Kasumi-1 (cell line): ENCODE measurements at places on chromosomes 2 and 18.

- DNase-seq: no peak
Measured at GRCh38 chr2:10877651-10878111, 34.1 kb upstream of the KCNF1 start.

DNA sequence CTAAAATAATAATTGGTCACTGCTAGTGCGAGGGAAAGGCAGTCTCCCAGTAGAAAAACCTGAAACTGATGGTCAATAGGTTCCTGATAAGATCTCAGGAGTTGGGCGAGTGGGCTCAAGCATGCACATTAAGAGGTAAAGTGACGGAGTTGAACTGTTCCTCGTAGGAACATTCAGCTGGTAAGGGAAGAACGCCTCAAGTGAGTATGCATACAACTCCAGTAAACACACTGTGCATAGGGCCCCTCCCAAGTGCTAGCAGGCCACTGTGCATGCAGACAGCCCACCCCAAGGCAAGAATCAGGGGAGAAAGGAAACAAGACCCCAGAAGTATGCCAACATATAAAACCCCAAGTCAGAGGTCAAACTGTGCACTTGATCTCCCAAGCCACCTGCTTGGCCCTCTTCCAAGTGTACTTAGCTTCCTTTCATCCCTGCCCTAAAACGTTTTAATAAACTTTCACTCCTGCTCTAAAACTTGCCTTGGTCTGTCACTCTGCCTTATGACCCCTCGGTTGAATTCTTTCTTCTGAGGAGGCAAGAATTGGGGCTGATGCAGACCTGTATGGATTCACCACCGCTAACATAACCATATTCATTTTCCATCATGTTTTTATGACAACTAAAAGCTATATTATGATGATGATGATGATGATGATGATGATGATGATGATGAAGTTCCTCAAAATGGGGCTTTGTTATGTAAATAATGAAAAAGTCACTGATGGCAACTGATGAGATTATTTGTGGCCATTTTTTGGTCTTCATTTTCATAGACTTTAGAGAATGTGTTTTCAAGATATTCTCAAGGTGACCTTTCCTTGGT is 118.0 kb upstream of the RAB27B start:
- no peak for DNase-seq

GRCh38 chr2:235002198-235003095 is 50.6 kb downstream of the SH3BP4 start:
- DNase-seq: no peak

DNA sequence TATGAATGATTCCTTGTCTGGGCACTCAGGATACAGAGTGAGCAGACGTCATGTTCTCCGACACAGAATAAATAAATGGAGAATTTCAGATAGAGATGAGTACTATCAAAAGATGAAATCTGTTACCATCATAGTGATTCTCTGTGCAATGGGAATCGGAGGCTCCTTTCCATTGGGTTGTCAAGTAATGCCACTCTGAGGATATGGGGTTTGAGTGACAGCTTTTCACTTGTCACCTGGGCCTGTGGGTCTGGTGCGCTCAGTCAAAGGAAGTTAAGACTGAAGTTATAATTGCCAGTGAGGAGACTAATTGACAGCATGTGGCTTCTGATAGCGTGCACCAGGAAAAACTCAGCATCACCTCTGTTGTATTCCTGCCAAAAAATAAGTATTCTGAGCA is 387.2 kb downstream of the SOX11 start:
- no peak for DNase-seq

DNA sequence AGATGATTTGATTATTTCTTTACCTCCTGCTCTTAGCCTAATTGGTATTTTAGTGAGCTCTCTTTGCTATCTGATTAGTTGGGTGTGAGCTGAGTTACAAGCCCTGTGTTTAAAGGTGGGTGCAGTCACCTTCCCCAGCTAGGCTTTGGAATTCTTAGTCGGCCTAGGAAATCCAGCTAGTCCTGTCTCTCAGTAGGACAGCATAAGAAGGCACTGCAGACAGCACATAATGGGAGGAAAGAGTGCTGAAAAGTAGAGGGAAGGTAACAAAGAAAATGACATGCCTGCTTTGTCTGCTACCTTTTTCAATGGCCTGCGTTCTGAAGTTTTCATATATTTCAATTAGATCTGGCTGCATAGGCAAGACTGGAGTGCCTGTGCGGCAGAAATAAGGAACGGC is 1794.0 kb upstream of the CELF4 start:
- DNase-seq: no peak

DNA sequence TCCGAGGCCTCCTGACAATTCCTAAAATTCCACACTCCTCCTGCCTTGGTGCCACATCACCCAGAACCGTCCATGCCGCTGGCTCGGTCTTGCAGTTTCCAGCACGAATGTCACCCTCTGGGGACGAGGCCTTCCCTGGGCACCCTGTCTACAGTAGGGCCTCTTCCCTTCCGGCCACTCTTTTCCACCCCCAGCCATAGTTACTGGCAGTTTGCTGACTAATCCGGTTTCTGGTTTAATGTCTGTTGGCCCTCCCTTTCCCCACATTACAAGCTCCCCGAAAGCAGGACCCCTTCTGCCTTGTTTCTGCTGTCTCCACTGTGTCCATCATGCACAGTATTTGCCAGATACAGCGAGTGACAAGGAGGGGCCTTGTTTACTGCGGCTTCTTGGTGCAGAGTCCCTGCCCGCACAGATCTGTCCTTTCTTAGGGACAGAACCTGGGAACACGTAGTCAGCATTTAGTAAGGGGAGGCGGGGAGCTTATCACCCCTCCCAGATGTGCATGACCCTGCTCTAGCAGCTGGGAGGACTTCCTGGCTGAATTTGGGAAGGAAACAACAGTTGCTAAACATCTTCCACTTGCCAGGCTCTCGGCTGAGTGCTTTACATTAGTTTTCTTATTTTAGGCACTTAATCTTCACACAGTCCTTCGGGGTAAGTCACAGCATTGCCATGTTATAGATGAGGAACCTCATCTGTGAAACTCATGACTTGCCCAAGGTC is 23.6 kb upstream of the CATIP start:
- DNase-seq: peak; percentile 86

- DNase-seq: no peak
Measured at GRCh38 chr18:28078298-28078697, 98.6 kb downstream of the CDH2 start.

- DNase-seq: no peak
Measured at GRCh38 chr18:7301094-7301493, 70.2 kb downstream of the LRRC30 start.

- DNase-seq: peak; percentile 57
Measured at GRCh38 chr2:46268196-46268595, 29.0 kb upstream of the EPAS1 start.

DNA sequence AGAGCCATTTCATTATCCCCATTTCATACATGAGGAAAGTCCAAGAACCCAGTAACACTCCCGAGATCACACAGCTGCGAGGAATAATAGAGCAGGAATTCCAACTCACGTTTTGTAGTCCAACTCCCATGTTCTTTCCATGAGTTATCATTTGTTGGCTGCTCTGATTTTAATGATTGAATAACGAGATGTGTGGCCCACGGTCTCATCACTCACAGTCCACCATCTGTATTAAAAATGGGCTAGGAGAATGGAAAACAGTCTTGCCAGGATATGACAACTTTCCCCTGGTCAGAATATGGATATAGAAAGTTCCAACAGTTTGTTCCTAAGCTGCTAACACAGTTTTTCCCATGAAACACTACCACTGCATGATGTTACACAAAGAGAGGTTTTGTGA is 147.5 kb downstream of the METTL4 start:
- DNase-seq: no peak

DNA sequence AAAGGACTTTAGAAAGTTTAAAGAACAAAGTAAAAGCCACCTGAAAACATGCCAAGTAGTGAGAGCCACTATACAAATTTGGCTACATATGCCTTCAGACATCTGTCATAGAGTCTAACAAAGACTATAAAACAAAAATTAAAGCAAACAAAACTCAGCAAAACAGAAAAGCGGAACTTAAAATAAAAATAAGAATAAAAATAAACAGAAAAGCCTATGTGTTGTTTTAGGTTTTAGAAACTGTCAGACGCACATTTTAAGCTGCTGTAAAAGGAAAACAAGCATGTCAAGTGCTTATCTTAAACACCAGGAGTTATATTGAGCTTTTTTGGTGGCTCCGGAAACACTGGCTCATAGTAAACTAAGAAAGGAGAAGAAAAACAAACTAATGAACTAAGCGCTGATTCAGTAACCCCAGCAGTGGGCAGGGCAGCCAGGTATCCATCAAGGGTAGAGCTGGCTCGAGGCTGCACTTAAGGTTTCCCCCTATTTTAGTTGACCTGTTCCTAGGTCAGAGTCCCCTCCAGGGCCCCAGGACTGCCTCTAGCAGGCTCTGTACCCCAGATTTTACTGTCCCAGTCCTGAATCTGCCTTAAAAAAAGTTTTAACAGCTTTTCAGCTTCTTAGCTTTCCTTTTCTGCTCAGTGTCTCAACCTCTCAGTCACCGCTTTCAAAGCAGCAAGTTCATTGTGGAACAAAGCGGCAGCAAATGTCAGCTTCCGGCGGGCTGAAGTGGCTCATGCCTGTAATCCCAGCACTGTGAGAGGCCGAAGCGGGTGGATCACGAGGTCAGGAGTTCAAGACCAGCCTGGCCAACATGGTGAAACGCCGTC is 15.4 kb upstream of the RMC1 start:
- no peak for DNase-seq

GRCh38 chr18:11899063-11899462 is 9.1 kb downstream of the MPPE1 start:
- DNase-seq: no peak

DNA sequence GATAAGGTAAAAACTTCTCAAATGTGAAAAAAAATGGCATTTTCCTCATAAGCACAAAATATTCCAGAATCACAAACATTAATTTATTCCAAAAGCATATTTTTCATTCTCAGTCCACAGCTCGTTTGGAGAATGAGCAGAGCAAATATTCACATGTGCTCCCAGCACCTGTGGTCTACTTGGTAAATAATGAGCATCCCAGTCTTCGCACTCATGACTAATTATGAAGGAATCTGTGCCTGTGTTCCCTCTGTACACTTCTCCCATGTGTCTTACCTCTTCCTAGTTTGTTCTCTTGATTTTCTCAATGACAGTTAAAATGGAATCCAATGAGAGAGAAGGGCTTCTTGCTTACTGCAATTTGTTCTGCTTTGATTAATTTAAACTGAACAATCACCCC is 671.0 kb upstream of the SOX11 start:
- DNase-seq: no peak

DNA sequence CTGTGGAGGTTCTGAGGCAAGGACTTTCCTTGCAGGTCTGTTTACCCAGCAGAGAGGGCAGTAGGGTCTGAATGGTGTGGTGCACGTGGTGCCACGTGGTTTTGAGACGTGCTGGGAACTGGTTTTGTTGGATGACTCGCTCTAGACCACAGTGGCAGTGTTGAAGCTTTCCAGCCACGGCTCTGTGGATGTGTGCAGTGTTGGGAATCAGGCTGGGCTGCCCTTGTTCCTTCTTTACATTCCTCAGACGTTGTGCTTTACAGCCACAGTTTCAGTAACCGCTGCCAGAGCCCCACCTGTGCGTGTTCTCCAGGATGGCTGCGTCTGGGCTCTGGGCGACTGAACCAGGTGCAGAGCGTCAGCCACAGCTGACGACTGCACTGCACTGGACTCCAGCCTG is 8.2 kb downstream of the CTDP1 start:
- DNase-seq: no peak

DNA sequence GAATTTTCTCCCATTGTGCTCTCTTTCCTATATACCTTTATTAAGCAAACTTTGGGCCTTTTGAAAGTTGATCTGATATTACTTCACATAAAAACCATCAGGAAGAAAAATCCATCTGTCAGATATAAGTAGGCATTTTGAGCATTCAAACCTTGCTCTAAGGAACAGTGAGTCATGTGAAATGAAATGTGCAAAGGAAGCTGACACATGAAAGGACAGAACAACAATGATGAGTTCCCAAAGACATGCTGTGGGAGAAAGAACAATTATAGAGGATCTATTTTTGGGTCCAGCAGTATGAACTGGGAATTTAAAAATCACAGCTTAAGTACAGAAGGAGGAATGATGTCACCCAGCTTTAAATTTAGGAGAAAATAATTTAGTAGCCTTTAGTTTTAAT is 18.1 kb downstream of the CALCRL start:
- DNase-seq: no peak

DNA sequence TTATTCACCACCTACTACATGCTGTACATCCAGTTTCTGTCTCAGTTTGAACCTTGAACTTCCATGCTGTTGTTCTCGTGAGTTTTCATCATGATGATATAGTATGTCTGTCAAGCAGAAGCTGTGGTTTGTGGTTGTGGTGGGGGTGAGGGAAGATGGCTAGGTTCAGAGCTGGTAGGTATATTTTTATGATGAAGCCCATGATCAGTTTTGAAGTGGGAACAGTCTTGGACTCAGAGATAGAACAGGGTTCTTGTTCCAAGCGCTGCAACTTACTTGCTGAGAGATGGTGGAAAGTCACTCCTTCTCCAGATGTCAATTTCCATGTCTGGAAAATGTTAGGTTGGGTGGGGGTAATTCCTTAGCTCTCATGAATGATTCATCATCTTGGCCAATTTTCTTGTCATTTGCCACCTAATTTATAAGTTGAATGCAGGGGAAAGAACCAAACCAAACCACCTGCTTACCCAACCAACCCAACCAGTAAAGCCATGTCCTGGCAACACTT is 21.6 kb downstream of the PMAIP1 start:
- peak; percentile 17 for DNase-seq
